ENCODE measurements at places on chromosomes 2 and 18.

DNA sequence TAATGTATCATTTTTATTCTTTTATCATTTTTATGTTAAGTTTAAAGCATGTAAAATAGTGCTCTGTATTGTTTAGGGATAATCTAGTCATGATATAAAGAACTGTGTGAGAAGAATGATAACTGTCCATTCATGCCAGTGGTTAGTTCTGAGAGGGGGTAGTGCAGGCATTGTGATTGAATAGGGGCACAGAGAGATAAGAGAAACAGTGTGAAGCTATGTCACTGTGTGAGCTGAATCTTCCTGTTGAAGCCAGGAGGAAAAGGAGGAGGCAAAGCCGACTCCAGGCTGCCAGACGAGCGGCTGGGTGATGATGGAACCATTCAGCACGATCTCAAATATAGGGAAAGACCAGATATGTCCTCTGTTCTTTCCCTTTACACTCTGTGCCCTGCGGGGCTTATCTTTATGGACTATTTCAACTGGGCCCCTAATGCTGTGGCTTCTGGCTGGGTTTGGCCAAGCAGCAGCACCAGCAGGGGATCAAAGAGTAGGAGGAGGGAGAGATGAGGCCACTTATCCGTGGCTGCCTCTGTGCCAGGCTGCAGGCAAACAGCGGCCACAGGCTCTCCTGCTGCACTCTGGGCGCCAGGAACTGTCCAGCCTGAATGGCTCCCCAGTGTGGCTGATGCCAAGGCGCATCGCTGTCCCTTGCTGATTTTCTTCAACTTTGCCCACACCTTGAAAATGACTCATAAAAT, 128.0 kb downstream of the SPP2 start:
- DNase-seq, result no peak

- no peak for DNase-seq
Measured at GRCh38 chr2:20001361-20001863, 11.1 kb downstream of the MATN3 start.

- DNase-seq, result no peak
Measured at GRCh38 chr2:45836740-45837139, 185.3 kb downstream of the PRKCE start.

DNA sequence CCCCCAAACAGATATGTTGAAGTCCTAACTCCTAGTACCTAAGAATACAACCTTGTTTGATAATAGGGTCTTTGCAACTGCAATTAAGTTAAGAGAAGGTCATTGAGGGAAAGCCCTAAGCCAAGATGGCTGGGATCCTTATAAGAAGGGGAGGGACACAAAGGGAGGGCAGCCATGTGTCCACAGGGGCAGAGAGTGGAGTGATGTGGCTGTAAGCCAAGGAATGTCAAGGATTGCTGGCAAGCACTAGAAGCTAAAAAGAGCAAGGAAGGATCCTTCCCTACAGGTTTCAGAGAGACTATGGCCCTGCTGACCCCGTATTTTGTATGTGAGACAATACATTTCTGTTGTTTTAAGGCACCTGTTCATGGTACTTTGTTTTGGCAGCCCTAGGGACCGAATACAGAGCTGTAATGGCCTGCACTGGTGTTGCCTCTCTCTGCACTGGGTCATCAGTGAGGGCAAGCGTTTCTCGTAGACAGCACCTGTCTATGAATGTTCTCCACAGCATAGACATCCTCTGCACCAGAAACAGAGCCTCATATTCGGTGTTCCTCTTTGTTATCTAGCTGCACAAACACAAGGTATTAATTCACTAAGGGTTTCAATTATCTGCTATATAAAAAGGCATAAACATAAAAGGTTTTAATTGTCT, 75.4 kb upstream of the AQP4 start:
- DNase-seq, result no peak

DNA sequence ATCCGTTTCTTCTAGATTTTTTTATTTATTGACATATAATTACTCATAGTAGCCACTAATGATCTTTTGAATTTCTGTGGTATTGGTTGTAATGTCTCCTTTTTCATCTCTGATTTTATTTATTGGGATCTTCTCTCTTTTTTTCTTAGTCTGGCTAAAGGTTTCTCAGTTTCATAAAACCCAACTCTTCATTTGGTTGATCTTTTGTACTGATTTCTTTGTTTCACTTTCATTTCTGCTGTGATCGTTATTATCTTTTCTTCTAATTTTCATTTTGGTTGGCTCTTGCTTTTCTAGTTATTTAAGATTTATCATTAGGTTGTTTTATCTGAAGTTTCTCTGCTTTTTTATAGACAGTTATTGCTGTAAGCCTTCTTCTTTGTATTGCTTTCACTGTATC, 463.6 kb upstream of the CRIM1 start:
- no peak for DNase-seq

DNA sequence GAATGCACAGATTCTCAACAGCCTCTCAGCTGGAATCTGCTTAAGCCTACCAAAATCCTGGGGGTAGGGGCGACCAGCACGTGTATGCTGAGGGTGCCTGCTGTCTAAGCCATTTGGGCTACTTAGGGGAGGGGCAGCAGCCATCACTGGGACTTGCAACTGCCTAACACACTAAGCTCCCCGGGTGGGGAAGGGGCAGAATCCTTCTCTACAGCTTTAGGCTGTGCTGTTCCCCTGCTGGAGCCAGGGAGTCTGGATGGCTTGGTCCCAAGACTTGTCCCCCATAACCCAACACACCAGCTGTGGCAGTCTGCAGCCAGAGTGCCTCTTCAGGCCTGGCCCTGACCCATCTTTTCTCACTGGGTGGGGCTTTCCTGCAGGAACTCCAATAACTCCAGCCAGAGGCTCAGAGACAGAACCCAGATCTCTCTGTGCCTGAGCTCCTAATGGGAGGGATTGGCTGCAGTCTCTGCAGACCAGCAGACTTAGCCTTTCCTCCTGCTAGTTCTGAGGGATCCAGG, 305.4 kb upstream of the RND3 start:
- no peak for DNase-seq

- no peak for DNase-seq
Measured at GRCh38 chr2:66268756-66269155, 166.2 kb upstream of the MEIS1 start.

DNA sequence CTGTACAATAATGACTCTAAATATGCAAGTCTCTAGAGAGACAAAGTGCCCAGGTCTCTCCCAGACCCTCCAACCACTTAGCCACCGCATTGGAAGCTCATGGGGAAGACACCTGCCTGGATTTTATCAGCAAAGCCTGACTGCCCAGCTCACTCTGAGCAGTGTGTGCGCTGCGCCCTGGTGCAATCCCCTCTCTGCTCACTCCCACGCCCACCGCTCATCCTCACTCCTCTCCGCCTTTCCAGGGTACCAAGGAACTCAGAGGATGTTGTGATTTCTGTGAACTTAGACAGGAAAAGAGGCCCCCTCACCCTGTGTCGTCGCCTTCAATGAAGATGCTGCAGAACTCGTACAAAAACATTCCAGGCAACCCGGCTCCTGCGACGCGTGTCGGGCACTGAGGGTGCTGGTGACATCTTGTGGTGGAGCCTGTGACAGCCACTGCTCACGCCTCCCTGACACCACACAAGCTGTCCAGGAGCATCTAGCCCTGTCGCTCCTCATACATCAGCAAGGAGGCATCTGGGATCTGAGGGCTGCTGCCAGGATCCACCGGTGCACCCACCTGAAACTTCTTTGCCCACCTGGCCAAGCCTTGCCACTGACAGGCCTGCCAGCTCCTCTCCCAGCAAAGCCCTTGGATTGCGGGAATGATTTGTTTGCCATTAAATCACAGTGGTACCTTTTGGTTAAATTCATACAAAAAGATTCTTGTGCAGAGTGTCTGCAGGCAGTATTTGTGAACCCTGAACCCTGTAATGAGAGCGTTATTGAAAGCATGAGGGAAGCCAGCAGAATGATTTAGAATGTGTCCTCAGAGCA, 220.4 kb downstream of the ZNF516 start:
- DNase-seq, result no peak

GRCh38 chr2:71783215-71783614, 329.9 kb downstream of the DYSF start:
- DNase-seq, result no peak

DNA sequence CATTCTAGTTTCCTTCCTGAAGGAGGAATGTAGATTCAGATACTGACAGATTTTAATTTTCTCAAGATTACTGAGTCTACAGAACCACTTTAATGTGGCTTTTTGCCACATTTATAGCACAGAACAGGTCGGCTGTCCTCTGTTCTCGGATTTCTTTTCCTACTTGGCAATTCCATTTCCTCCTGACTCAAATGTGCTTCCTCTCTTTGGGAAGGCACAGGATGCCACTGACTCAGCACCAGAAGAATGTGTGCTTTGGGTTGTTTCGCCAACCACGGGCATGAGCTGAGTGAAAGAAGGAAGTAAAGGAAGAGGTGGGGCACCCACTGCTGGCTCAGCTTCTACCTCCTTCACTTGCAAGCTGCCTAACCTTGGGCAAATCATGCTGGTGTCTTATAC, 970.6 kb upstream of the ACVR2A start:
- no peak for DNase-seq

DNA sequence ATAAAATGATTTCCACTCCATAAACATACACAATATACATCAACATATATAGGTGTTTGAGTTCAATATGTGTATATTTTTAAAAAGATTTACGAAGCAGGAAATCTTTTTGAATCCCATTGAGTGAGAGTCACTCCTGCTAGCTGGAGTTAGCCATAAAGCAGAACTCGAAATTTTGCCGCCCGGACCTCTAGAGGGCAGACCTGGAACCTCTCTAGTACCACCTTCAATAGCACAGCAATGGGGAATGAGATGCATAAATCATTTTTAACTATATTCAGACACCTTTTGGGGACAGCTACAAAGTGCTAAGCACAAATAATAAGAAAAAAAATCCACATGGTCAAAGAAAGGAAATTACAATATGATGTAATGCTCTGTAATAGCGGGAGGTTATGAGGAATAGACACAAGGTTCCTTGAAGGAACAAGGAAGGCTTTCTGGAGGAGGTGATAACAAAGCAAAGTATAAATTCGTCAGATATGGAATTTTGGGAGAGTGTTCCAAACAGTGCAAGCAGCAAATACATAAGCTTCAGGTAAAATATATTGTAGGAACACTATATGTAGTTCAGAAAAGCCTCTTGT, 533.4 kb downstream of the ERBB4 start:
- no peak for DNase-seq
